Activated CD8-positive, alpha-beta memory T cell treated with anti-CD3 and anti-CD28 coated beads, Interleukin-2, amount 10 ng/mL, durations not matched to agents 7 days and 5 days (primary cell): ENCODE measurements at places on chromosomes 1 and 21. TPM values are rescaled to one million over a fixed set of nuclear protein-coding genes. Genes with fewer than 3 reads are reported as not detected.

GRCh38 chr1:8472668-8473067 is 154.8 kb downstream of the SLC45A1 start:
- no peak overlapping the region for H3K4me3 ChIP-seq
- DNase-seq = peak; percentile 62
- peaks cover 1% of the 10 kb centered on the region for H3K36me3 ChIP-seq
- no peak overlapping the region for H3K27ac ChIP-seq
- H3K27me3 ChIP-seq = no peaks in the 10 kb centered on the region

DNA sequence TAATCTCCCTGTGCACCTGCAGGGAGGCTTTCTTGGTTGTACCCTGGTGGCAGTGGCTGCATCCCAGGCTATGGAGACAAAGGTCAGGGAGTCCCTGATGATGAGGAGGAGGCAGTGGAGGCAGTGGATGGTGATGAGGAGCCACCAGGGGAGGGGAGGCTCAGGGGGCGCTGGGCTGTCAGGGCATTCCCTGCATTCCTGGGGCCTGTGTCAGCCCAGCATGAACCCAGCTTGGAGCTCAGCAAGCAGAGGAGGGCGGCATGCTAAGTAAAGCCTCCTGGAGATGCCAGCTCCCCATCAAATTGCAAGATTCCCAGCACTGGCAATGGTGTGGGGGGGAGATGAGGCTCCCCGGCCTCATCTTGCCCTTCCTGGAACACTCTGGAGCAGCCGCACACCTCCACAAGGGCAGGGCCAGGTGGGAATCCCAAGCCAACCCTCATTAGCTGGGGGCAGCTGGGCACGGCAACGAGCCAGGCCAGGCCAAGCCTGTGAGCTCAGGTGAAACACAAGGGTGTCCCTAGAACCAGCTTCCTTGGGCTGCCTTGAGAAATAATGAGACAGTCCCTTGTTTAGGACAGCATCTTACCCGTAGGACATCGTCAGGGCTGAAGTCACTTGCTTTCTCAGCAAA is 469.5 kb downstream of the MATN1 start:
- H3K36me3 ChIP-seq = no peaks in the 10 kb centered on the region
- no peaks in the 10 kb centered on the region for H3K4me1 ChIP-seq
- peaks cover 3% of the 10 kb centered on the region for H3K27me3 ChIP-seq

DNA sequence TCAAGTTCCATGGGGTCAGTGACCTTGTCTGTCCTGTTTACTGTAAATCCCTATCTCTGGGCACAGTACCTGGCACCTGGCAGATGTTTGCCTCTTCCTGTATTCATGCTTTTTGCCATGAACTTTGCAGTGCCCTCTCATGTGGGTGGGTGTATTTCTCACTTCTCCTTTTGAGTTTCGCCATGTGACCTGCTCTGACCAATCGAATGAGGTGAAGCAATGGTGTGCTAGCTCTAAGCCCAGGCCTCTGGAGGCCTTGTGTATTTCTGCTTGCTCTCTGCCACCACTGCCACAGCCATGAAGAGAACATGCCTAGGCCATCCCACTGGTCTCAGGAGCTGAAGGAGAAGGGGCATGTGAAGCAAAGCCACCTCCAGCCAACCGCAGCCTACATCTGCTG is 185.5 kb upstream of the ZC3H12A start:
- H3K36me3 ChIP-seq = no peaks in the 10 kb centered on the region
- H3K4me3 ChIP-seq = no peak overlapping the region
- no peaks in the 10 kb centered on the region for H3K4me1 ChIP-seq
- DNase-seq = no peak

DNA sequence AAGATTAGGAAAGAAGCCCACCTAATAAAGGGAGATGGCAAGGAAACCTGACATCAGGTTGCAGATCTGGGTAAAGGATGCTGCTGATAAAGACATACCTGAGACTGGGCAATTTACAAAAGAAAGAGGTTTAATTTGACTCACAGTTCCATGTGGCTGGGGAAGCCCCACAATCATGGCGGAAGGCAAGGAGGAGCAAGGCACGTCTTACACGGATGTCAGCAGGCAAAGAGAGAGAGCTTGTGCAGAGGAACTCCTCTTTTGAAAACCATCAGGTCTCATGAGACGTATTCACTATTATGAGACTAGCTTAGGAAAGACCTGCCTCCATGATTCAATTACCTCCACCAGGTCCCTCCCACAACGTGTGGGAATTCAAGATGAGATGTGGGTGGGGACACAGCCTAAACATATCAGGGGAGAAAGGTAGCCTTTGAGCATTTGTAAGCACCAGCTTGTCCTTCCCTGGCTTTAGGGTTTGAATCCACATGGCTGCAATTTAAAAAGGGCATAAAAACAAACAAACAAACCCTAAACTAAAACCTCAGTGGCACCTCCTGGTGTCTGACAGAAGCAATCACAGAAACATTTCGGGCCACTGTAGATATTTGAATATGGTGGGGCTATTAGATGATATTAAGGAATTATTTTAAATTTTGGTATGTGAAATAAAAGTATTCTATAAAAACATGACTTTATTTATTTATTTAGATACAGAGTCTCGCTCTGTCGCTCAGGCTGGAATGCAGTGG is 33.1 kb downstream of the SLC2A7 start:
- H3K27me3 ChIP-seq = no peaks in the 10 kb centered on the region
- H3K4me1 ChIP-seq = peaks cover 21% of the 10 kb centered on the region
- H3K36me3 ChIP-seq = no peaks in the 10 kb centered on the region
- no peak overlapping the region for H3K27ac ChIP-seq

DNA sequence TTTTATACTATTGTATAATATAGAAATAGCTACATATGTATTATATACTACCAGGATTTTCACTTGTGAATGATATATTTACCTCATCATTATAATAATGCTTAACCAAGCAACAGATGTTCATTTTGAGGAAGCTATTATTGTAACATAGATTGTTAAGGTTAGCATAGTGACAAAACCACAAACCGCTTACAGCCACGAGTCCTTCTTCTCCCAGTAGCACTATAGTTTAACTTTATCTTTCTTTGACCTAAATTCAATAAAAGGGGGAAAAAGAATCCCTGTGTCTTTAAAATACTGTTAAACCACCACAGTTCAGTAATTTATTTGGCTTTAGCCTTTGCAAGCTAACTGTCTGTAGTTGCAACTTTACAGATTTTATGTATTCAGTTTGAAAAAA is 1039.4 kb upstream of the B3GALT2 start:
- peak; percentile 46 for DNase-seq
- H3K4me3 ChIP-seq = no peak overlapping the region

GRCh38 chr1:239587066-239587465 is 200.7 kb downstream of the CHRM3 start:
- peaks cover 22% of the 10 kb centered on the region for H3K4me1 ChIP-seq
- no peak overlapping the region for H3K4me3 ChIP-seq
- peak overlapping the region; percentile 60 for H3K27ac ChIP-seq
- no peaks in the 10 kb centered on the region for H3K27me3 ChIP-seq
- DNase-seq = peak; percentile 83

DNA sequence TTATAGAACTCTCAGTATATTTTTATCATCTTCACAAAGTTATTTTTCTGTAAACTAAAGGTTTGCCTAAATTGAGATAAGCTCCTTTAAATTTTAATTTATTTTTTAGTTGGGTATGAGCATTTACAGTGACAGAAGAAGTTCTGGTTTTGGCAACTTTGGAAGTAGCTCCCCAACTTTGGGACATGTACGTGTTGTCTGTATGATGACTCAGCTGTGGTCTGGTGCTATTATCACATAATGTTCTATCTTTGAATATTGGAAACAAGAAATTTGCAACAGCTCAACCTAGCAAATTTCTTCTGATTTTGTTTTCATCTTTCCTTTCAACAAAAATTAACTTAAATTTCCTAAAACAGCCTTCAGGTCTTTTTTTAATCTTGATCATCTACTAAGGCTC is 46.6 kb upstream of the C1orf105 start:
- H3K4me1 ChIP-seq = peaks cover 11% of the 10 kb centered on the region
- H3K27ac ChIP-seq = no peak overlapping the region
- H3K4me3 ChIP-seq = no peak overlapping the region
- no peaks in the 10 kb centered on the region for H3K27me3 ChIP-seq

DNA sequence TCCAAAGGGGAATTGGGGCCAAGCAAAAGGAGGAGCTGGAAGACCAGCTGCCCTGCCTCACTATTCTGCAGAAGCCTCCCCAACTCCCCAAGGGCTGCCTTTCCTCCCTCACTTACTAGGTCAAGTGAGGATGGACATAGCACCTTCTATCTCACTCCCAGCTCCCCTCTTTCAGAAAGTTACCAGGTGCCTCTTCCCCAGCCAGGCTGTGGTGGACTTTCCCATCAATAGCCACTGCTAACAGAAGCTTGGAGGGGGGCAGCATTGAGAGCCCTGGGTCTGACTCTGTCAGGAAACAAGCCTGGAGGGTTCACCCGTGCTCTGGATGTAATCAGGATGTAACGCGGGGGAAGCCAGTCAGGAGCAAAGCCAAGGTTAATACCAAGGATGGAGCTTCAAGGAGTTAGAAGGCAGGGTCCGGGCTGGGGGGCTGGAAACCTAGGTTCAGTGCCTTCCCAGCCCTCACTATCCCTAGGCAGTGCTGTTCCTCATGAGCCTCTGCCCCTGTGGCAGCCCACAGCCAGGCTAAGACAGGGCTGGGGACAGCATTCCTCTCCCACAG is 127.8 kb upstream of the NGF start:
- H3K4me1 ChIP-seq = peaks cover 2% of the 10 kb centered on the region
- H3K36me3 ChIP-seq = no peaks in the 10 kb centered on the region
- no peak overlapping the region for H3K27ac ChIP-seq
- peak; percentile 9 for DNase-seq
- no peaks in the 10 kb centered on the region for H3K27me3 ChIP-seq

- no peak overlapping the region for H3K27ac ChIP-seq
- DNase-seq = no peak
- H3K4me1 ChIP-seq = peaks cover 4% of the 10 kb centered on the region
- H3K36me3 ChIP-seq = no peaks in the 10 kb centered on the region
- H3K27me3 ChIP-seq = peaks cover 31% of the 10 kb centered on the region
Observed at GRCh38 chr1:108858230-108858950, 1.5 kb upstream of the AKNAD1 start.

DNA sequence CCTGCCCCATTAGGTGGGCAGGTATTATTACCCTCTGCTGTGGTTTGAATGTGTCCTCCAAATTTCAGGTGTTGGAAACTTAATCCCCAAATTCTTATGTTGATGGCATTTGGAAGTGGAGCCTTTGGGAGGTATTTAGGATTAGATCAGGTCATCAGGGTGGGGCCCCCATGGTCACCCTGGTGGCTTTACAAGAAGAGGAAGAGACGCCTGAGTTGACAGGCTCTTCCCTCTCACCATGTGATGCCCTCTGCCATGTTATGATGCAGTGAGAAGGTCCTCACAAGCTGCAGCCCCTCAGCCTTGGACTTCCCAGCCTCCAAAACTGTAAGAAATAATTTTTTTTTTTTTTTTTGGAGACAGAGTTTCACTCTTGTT is 8.8 kb upstream of the THEMIS2 start:
- H3K4me3 ChIP-seq = no peak overlapping the region
- H3K4me1 ChIP-seq = peaks cover 29% of the 10 kb centered on the region
- H3K36me3 ChIP-seq = no peaks in the 10 kb centered on the region
- no peaks in the 10 kb centered on the region for H3K27me3 ChIP-seq
- DNase-seq = no peak

- no peak overlapping the region for H3K27ac ChIP-seq
- H3K27me3 ChIP-seq = no peaks in the 10 kb centered on the region
- H3K4me1 ChIP-seq = no peaks in the 10 kb centered on the region
- H3K4me3 ChIP-seq = no peak overlapping the region
Observed at GRCh38 chr1:96306809-96307560, 414.6 kb upstream of the PTBP2 start.

GNG4 gene
- total RNA-seq = 0.53 TPM

DNAH14 gene
- 0.70 TPM for total RNA-seq

COL8A2 gene
- total RNA-seq = not detected

SYNC gene
- not detected for total RNA-seq

B3GALT5 gene
- not detected for total RNA-seq

LCE3E gene
- not detected for total RNA-seq

TTC22 gene
- total RNA-seq = 17.9 TPM

C1orf174 gene
- 35.8 TPM for total RNA-seq
